Posterior vena cava (tissue), 2 donors: ENCODE measurements at places on chromosomes 6 and 20. TPM values are rescaled to one million over a fixed set of nuclear protein-coding genes. Genes with fewer than 3 reads are reported as not detected.

TP53TG5 gene
- 2.0 TPM for total RNA-seq

CDC5L gene
- total RNA-seq: 25.1 TPM

NT5E gene
- 53.2 TPM for total RNA-seq

ARHGAP18 gene
- 13.7 TPM for total RNA-seq

NMBR gene
- not detected for total RNA-seq

ADTRP gene
- total RNA-seq: 1.2 TPM

TMEM244 gene
- total RNA-seq: not detected

PREX1 gene
- total RNA-seq: 22.0 TPM

HLA-DRB1 gene
- 78.2 TPM for total RNA-seq

MDFI gene
- 5.4 TPM for total RNA-seq

BHLHE23 gene
- not detected for total RNA-seq

SPTLC3 gene
- total RNA-seq: 2.3 TPM

RAMACL gene
- 1.7 TPM for total RNA-seq

SOX18 gene
- total RNA-seq: 40.8 TPM

ATP6V1G2 gene
- 0.43 TPM for total RNA-seq

NUS1 gene
- total RNA-seq: 36.3 TPM

SLC17A4 gene
- not detected for total RNA-seq

VWA7 gene
- total RNA-seq: 0.48 TPM

ZNF334 gene
- 1.1 TPM for total RNA-seq

PDE10A gene
- total RNA-seq: 10.7 TPM

COL12A1 gene
- 222 TPM for total RNA-seq

OOEP gene
- total RNA-seq: 0.24 TPM

LY6G6C gene
- not detected for total RNA-seq

THBD gene
- total RNA-seq: 53.6 TPM

HLA-DOA gene
- total RNA-seq: 3.5 TPM

CCN5 gene
- total RNA-seq: 342 TPM

SLC22A16 gene
- total RNA-seq: 1.00 TPM

SCGN gene
- not detected for total RNA-seq

TRIM40 gene
- not detected for total RNA-seq

FAM209A gene
- not detected for total RNA-seq

CDSN gene
- not detected for total RNA-seq

CRYBG1 gene
- total RNA-seq: 5.5 TPM

VGLL2 gene
- total RNA-seq: not detected

FAM217A gene
- not detected for total RNA-seq

OSER1 gene
- 27.3 TPM for total RNA-seq

EFCAB8 gene
- total RNA-seq: 0.81 TPM

RAB44 gene
- 0.33 TPM for total RNA-seq

SPACA1 gene
- total RNA-seq: not detected

CST5 gene
- not detected for total RNA-seq

ETV7 gene
- total RNA-seq: 0.57 TPM

PTCHD4 gene
- 1.6 TPM for total RNA-seq

TBX18 gene
- 45.5 TPM for total RNA-seq

PRKN gene
- total RNA-seq: 7.6 TPM

PI3 gene
- not detected for total RNA-seq

MTFR2 gene
- total RNA-seq: 0.65 TPM

FUT9 gene
- not detected for total RNA-seq

PPP2R5D gene
- 26.0 TPM for total RNA-seq

PERP gene
- total RNA-seq: 8.8 TPM

RRAGD gene
- total RNA-seq: 31.3 TPM

PSORS1C1 gene
- total RNA-seq: 2.1 TPM

BNIP5 gene
- not detected for total RNA-seq

MDC1 gene
- total RNA-seq: 25.0 TPM

CRISP3 gene
- total RNA-seq: 0.19 TPM

GLO1 gene
- total RNA-seq: 53.4 TPM

BMP2 gene
- 3.2 TPM for total RNA-seq

SYNDIG1 gene
- total RNA-seq: 22.5 TPM

SYCP2 gene
- 0.97 TPM for total RNA-seq

UCKL1 gene
- 20.8 TPM for total RNA-seq

EFHC1 gene
- 12.0 TPM for total RNA-seq

ANKRD66 gene
- not detected for total RNA-seq
